ENCODE measurements at places on chromosomes 7 and 10. TPM values are rescaled to one million over a fixed set of nuclear protein-coding genes. Genes with fewer than 3 reads are reported as not detected.
A peak's percentile ranks its signal among the peaks of the same experiment; 100 is the strongest.

GRCh38 chr10:78433076-78433595 lies 399.5 kb downstream of the RPS24 start:
- no peak for DNase-seq
- no peak overlapping the region for H3K27ac ChIP-seq
- peaks cover 6% of the 10 kb centered on the region for H3K4me1 ChIP-seq
- H3K36me3 ChIP-seq, result no peaks in the 10 kb centered on the region
- no peak overlapping the region for H3K4me3 ChIP-seq
- H3K27me3 ChIP-seq, result peaks cover 3% of the 10 kb centered on the region

Gene CYP2C18
- not detected for total RNA-seq

GRCh38 chr10:121088524-121088923 lies 237.4 kb downstream of the WDR11 start:
- H3K4me1 ChIP-seq, result peaks cover 9% of the 10 kb centered on the region
- H3K27ac ChIP-seq, result no peak overlapping the region
- H3K27me3 ChIP-seq, result no peaks in the 10 kb centered on the region
- no peak overlapping the region for H3K4me3 ChIP-seq
- H3K36me3 ChIP-seq, result no peaks in the 10 kb centered on the region

DNA sequence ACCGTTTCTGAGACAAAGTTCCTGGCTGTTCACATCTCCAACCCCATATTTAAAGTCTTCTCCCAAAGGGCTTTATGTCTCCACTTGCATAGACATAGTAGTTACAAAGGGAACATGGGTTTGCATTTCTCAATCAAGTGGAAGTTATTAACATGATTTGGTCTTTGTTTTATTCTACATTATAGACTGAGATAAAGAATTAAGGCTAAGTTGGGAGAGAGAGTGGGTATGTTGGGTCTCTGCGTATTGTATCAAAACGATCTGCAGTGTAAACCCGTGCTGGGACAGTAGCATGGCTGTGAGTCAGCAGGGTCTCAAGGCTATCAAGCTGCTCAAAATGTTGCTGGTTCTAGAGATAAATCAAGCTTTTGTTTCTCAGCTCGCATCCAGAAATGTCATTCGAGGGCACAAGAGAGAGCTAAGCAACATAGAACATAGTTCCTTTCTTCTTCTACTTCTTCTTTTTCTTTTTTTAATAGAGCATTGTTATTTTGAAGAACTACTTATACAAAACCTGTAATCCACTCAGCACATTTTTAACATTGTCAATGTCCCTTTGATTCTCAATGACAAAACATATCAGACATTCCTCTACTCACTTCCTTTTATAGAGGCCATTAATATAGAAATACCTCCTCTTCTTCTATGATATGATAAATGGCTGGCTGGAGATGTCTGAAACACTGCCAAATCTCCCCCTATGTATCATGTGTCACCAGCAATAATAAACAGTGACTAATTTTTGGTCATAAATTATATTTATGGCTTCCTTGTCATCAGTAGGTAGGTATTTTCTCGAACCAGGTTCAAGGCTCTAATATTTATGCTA lies 34.5 kb upstream of the RHOBTB1 start:
- H3K4me3 ChIP-seq, result no peak overlapping the region
- H3K4me1 ChIP-seq, result peaks cover 20% of the 10 kb centered on the region
- H3K27ac ChIP-seq, result no peak overlapping the region
- no peaks in the 10 kb centered on the region for H3K36me3 ChIP-seq
- H3K27me3 ChIP-seq, result no peaks in the 10 kb centered on the region

GRCh38 chr7:135160858-135161653 lies 9.5 kb downstream of the CYREN start:
- peaks cover 7% of the 10 kb centered on the region for H3K36me3 ChIP-seq
- H3K4me3 ChIP-seq, result no peak overlapping the region
- no peaks in the 10 kb centered on the region for H3K27me3 ChIP-seq
- no peak for DNase-seq
- H3K4me1 ChIP-seq, result peaks cover 8% of the 10 kb centered on the region

DNA sequence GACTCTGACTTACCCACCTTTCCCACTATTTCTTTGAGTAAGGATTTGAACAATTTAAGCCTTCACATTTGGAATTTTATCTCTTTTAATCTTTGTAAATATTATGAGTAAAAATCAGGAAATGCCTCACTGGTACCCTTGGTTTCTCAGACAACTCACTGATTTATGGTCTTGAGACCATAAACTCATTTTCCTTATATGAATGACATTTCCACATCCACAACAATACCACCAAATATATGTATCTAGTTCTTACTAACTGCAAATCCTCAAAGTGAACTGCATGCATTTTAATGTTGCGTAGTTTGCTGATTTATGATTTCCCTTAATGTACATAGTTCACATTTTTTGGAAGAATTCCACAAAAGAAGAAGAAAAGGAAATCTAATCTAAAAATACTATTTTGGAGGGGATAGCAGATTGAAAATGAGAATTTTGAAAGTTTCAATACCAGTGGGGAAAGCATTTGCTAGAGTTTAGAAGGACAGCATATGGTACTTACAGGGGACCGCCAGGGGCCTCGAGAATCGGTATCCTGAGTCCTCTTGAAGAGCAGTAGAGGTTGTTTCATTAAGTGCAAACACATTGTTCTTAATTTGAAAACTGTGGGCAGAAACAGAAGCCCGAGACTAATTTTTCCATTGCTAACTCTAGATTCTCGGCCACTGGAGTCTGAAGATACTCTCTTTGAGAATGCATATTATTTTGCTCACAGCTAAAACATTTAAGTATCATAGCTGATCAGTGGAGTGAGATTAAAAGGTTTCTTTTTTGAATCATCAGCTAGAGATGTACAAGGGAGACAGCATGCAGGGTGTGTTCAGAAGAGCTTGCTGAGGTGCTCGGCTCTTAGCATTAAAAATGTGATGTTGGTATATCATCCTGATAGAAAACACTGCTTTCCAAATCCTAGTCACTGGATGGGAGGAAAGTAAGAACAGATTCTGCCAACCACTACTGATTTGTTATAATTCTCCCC lies 964.0 kb downstream of the GATA3 start:
- H3K27me3 ChIP-seq, result no peaks in the 10 kb centered on the region
- peak; percentile 34 for DNase-seq
- no peaks in the 10 kb centered on the region for H3K36me3 ChIP-seq
- peaks cover 20% of the 10 kb centered on the region for H3K4me1 ChIP-seq
- H3K27ac ChIP-seq, result peak overlapping the region; percentile 50

DNA sequence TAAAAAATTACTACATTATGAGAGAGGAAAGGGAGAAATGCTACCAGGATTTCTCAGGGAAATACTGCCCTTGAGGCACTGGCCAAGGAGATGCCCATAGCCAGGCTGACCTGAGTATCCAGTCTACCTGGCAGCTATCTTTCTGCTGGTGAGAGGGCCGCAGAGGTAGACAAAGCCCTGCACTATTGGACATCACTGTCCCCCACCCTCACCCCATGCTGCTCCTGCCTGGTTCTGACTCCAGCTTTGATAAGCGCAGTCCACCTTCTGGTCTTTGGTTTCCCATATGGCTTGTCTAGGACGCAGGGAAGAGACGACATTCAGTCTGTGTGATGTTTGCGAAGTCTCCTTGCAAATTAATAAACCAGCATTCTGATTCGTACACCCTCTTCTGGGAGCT lies 3.7 kb downstream of the ITPRIP start:
- no peak for DNase-seq
- peaks cover 60% of the 10 kb centered on the region for H3K4me1 ChIP-seq
- H3K36me3 ChIP-seq, result no peaks in the 10 kb centered on the region
- no peak overlapping the region for H3K4me3 ChIP-seq

DNA sequence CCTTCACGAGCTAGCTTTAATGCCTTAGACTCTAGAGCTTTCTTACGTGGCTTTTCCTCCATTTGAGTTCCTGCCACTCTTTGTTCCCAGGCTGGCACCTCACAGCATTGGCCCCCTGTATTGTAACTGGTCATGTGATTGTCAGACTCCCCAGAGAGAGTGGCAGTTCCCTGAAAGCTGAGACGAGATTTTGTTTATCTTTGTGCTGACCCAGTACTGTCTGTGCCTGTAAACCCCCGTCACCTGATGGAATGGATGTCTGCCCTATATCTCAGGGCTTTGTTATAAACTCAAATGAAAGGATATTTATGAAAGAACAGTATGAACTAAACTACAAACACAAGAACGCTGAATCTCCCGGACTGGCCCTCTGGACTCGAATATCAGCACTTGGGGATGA lies 13.0 kb downstream of the NOBOX start:
- H3K36me3 ChIP-seq, result no peaks in the 10 kb centered on the region
- no peaks in the 10 kb centered on the region for H3K27me3 ChIP-seq
- no peak overlapping the region for H3K4me3 ChIP-seq
- no peaks in the 10 kb centered on the region for H3K4me1 ChIP-seq
- DNase-seq, result no peak
- no peak overlapping the region for H3K27ac ChIP-seq

GRCh38 chr10:80051993-80052392 lies 26.5 kb upstream of the TMEM254 start:
- peaks cover 6% of the 10 kb centered on the region for H3K27me3 ChIP-seq
- no peak for DNase-seq
- H3K36me3 ChIP-seq, result no peaks in the 10 kb centered on the region
- H3K4me3 ChIP-seq, result no peak overlapping the region

DNA sequence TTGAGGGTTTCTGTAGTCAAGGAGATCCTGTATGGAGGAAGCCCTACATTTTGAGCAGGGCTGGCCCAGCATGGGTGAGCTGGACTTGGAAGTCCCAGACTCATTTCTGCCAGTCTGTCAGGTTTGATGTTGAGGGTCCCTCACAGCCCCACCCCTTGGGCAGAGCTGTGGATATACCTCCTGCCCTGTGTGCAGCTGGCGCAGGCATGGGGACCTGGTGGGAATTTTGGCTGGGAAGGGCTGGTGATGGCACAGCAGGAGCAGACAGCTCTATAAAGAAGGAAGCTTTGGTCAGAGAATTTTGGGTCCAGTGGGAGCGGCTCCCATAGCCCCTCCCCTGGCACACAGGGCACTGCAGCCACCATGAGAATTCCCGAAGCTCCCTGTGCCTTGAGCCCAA lies 482.6 kb downstream of the RPS24 start:
- H3K27ac ChIP-seq, result no peak overlapping the region
- H3K27me3 ChIP-seq, result no peaks in the 10 kb centered on the region
- no peaks in the 10 kb centered on the region for H3K4me1 ChIP-seq
- H3K36me3 ChIP-seq, result no peaks in the 10 kb centered on the region
- DNase-seq, result no peak

DNA sequence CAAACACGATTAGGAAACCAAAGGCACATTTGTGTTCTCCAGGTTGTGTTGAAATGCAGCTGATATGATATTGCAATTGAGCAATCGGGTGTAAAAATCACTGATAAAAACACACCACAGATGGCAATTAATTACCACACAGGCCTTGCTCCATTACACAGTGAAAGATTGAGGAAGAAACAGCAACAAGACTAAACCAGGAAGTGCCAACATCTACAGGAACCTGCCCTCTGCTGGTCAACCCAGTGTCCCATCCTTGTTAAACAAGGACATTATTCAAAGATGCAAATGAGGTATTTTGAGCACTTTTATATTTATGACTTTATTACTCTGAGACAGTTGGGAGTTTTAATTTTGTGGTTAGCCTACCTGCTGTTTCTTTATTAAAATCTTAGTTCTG lies 765.6 kb upstream of the GHITM start:
- no peaks in the 10 kb centered on the region for H3K4me1 ChIP-seq
- peak; percentile 15 for DNase-seq
- H3K4me3 ChIP-seq, result no peak overlapping the region
- no peak overlapping the region for H3K27ac ChIP-seq
- H3K27me3 ChIP-seq, result no peaks in the 10 kb centered on the region

DNA sequence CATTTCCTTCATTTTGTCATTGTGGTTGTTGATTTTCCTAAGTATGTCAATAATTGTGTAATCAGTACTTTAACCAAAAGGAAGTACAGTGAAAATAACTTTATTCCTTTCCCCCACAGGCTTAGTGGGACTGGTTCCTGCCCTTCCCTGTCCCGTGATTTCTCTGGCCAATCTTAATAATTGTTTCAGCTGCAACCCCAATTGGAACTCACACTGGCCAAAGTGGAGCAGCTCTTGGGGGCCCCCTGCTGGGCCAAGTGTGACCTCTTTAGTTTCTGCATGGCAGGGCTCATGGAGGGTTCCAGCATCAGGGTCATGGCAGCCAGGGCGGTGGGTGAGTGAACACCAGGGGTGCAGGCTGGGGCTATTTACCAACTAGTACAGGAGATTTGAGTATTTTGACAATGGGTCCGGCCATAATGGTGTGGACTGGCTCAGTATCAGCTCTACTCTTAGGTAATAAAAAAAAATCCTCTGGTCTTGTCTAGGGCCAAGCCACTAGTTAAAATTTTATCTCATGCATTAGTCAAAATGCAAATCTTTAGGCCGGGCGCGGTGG lies 31.7 kb downstream of the CYCS start:
- no peaks in the 10 kb centered on the region for H3K27me3 ChIP-seq
- no peak overlapping the region for H3K4me3 ChIP-seq
- H3K27ac ChIP-seq, result no peak overlapping the region
- H3K4me1 ChIP-seq, result peaks cover 12% of the 10 kb centered on the region
- DNase-seq, result peak; percentile 84

DNA sequence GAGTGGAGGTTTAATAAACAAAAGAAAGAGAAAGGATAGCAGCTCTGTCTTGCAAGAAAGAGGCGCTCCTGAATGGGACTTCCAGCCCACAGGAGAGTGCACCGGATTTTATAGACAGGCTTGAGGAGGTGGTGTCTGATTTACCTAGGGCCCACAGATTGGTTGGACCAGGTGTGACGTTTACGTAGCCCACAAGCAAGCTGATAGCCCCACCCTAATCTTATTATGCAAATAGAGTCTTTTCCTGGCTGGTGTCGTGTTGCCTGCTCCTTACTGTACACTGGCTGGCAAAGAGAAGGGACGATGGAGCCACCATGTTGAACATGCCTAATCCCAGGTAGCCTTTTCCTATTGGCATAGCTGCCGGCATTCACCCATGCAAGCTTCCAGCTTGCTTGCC lies 319.7 kb upstream of the POM121L12 start:
- DNase-seq, result no peak
- no peak overlapping the region for H3K27ac ChIP-seq
- no peaks in the 10 kb centered on the region for H3K36me3 ChIP-seq
- no peaks in the 10 kb centered on the region for H3K4me1 ChIP-seq
- no peaks in the 10 kb centered on the region for H3K27me3 ChIP-seq

DNA sequence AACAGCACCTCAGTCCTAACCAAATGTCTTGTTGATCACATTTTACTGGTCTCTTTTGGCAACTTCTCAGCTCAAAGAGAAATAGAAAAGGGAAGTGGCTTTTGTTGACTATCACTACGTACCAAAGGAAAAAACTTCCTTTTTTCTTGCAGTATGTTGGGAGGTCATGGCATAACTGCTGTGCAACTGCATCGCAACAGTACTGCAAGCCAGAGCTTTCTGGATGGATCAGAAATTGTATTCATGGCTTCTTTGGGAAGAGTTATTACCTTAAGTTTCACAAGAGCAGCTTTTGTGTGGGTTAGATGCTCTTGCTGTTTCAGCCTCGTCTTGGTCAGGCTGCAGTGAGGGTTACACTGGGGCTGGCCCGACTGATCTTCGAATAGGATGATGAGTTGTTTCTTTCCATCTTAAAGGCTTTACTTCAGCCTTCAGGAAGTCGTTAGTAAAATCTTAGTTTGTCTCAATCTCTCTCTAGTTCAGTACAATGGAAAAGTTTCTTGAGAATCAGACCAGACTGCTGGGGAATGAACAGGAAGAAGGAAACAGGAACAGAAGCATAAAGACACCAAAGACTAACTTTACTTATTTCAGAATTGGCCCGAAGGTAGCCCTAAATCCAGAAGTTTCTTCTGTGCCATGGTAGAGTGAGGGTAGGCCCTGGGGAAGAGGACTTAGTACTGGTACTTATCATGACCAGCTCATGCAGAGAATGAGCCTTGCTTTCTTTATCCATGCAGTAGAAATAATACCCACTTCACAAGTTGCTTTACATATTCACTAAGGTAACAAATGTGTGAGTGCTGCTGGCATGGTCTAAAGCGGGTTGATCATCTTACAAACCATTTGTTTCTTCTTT lies 153.6 kb downstream of the CELF2 start:
- peaks cover 99% of the 10 kb centered on the region for H3K27me3 ChIP-seq
- H3K4me1 ChIP-seq, result no peaks in the 10 kb centered on the region
- no peak overlapping the region for H3K4me3 ChIP-seq
- H3K27ac ChIP-seq, result no peak overlapping the region
- DNase-seq, result no peak
- no peaks in the 10 kb centered on the region for H3K36me3 ChIP-seq
